ENCODE measurements at places on chromosomes 5 and 9. TPM values are rescaled to one million over a fixed set of nuclear protein-coding genes. Genes with fewer than 3 reads are reported as not detected.

DNA sequence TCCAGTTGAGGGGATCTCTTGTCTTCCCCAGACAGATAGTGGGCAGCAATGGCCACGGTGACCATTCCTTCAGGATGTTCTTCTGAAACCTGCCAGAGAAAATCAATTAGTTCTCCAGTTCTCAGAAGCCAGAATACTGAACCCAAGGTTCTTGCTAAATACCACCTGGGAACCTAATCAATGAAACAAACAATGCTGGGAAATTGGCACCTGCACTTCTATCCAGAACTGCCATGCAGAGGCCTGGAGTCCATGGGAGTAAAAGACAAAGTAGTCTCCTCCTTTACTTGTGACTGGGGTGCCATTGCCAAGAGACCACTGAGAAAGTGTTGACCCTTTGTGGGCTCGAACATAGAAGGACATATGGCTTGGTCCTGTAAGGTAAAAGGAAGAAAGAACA lies 45.7 kb downstream of the ERMP1 start:
- DNase-seq, result no peak

DNA sequence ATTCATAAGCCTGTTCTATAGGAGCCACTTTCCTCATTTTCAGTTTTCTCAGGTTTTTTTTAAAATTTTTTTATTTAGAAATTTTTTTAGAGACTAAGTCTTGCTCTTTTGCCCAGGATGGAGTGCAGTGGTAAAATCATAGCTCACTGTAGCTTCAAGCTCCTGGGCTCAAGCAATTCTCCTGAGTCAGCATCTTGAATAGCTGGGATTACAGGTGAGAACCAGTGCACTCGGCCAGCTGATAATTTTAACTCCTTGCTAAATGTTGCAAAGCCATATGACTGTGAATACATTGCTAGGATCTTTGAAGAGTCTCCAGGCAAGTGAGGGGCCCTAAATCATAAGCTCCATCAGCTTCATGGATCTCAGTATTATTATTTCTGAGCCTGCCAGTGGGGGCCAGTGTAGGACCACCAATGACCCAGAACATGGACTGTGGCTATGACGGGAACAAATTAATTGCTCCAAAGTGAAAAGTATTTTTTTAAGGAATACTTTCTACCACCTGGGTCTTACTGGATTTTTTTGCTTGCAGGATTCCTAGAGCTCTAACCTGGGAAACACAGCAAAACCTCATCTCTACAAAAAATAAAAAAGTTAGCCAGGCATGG lies 5.7 kb upstream of the GAPVD1 start:
- DNase-seq, result no peak

KCNIP1 gene
- total RNA-seq, result 0.96 TPM

ELAVL2 gene
- 26.0 TPM for total RNA-seq

- no peak for DNase-seq
These were observed 38.2 kb downstream of the TRIP13 start for GRCh38 chr5:930866-931265.

LCN1 gene
- total RNA-seq, result not detected

C9 gene
- total RNA-seq, result not detected

GRCh38 chr5:73452215-73452614 lies 3.6 kb upstream of the FOXD1 start:
- no peak for DNase-seq
